Central memory CD4-positive, alpha-beta T cell (primary cell): ENCODE measurements at places on chromosomes 5 and 9.
A peak's percentile ranks its signal among the peaks of the same experiment; 100 is the strongest.

DNA sequence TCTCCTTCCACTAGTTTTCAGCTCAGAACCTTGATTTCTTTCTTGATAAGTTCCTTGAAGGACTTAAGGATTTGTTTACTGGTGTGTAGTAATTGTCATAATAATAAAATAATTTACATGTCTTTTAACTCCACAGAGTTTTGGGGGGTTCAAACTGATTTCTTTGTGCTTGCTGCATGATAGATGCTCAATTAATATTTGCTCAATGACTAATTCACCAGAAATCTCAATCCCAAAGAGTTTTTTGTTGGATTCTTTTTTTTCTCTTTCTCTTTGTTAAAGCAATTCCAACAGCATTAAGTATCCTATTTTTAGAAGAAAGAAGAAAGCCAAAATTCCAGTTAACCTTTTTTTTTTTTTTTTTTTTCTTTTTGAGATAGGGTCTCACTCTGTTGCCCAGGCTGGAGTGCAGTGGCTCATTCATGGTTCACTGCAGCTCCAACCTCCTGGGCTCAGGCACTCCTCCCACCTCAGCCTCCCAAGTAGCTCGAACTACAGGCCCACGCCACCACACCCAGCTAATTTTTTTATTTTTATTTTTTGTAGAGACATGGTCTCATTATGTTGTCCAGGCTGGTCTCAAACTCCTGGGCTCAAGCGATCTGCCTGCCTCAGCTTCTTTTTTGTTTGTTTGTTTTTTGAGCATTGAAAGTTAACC is 10.8 kb downstream of the FAF2 start:
- no peak for DNase-seq

DNA sequence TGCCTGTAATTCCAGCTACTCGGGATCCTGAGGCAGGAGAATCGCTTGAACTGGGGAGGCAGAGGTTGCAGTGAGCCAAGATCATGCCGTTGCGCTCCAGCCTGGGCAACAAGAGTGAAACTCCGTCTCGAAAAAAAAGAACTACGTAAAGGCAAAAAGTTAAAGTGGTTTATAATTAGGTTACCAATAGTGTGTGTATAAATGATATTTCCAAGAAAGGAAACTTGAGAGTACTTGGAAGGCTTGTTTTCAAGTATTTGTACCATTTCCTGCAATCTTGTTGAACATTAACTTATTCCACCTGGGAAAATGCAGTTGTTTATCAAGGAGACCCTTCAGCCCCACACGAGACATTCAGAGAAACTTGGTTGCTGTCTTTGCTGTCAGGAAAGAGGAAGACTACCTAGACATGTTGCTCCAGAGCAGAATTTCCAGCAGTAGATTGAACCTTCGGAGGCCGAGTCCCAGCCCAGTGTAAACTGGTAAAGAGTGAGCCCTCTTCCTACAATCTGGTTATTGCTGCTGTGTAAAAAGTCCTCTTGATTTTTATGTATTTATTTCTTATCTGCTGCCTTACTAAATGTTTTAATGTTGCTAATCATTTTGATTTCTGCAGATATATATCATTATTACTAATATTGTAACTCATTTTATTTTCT is 30.1 kb downstream of the STXBP1 start:
- DNase-seq, result no peak

DNA sequence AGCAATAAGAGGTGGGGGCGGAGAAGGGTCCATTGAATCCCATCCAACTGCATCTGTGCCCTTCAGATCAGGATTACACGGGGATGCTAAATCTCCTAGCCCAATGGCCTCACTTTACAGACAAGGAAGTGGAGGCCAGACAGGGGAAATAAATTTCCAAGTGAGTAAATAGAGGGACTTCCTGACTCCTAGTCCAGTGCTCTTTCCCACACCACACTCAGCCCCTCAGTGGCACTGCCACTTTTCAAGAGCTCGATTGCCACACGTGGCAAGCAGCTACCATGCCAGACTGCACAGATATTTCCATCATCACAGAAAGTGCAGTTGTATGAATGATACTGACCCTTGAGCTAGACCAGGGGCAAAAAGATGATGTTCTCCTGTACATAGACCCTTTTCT is 8.2 kb upstream of the TNIP1 start:
- no peak for DNase-seq

DNA sequence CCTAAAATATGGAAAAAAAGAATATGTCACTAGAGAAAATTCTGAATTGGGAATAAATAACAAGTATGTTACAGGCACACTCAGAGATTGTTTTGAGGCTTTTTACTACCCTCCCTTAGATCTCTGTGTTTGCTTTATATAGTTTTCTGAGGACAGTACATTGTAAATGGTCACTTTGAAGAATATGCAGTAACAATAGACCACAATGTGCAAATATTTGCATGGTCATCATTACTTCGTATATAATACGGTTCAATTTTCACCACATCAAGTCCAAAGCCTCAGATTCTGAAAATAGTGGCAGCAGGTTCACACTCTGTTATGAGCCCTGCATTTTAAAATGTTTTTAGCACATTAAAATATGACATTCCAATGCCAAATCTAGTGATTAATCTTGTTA is 238.6 kb downstream of the ADAMTS6 start:
- no peak for DNase-seq

GRCh38 chr5:120457839-120458507 is 6.1 kb upstream of the PRR16 start:
- peak; percentile 31 for DNase-seq

GRCh38 chr9:14323083-14323971 is 9.4 kb upstream of the NFIB start:
- no peak for DNase-seq

DNA sequence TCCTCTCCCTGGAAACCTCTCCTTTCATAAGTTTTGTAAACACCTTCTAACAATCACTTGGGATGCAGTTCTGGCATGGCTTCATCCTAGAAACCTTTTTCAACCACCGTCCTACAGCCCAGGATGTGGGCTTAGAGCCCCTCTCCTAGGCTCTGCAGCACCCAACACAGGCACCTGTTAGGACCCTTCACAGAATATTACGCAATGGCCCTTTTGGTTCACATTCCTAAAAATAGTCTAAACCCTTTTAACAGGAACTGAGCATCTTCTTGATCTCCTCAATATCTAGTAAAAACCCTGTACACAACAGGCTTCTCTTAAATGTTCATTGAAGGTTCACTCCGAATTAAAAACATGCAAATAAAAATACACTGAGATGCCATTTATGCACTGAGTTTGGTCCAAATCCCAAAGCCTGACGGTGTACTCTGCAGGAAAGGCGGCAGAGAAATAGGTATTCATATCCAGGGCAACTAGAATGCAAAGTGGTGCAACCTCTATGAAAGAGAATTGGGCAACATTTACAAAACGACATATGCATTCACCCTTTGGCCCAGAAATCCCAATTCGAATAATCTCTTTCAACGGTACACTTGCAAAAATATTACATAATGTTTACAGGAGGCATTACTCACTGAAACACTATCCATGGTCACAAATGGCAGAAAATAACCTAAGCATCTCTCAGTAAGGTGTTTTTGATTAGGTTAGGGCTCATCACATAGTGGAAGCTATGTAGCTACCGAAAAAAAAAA is 169.3 kb downstream of the SEMA5A start:
- no peak for DNase-seq

GRCh38 chr9:81083854-81084512 is 605.4 kb downstream of the TLE1 start:
- DNase-seq, result no peak

GRCh38 chr9:111621895-111622480 is 9.1 kb upstream of the DNAJC25 start:
- DNase-seq, result no peak

- no peak for DNase-seq
Observed at GRCh38 chr5:36647046-36647445, 40.6 kb downstream of the SLC1A3 start.

DNA sequence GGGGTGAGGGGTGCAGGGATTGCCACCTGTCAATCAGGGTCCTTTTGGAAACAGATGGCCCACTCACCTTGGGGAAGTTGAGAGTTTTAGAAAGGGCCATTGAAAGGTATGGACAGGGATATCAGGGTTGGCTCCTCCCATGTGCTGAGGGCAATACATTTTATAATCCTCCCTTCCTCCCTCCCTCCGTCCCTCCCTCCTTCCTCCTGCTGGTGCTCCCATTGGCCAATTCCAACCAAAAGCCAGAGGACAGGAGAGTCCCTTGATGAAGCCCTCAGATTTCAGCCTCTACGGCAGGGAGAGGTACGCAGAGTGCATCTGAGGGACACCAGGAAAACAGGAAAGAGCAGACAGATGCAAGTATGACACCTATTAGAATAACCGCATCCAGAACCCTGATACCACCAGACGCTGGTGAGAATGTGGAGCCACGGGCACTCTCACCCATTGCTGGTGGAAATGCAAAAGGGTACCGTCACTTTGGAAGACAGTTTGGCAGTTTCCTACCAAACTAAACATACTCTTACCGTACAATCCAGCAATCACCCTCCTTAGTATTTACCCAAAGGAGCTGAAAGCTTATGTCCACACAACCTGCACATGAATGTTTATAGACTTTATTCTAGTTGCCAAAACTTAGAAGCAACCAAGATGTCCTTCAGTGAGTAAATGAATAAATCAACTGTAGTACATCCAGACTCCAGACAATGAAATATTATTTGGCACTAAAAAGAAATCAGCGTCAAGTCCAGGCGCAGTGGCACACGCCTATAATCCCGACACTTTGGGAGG is 58.2 kb upstream of the OTULINL start:
- DNase-seq, result no peak

DNA sequence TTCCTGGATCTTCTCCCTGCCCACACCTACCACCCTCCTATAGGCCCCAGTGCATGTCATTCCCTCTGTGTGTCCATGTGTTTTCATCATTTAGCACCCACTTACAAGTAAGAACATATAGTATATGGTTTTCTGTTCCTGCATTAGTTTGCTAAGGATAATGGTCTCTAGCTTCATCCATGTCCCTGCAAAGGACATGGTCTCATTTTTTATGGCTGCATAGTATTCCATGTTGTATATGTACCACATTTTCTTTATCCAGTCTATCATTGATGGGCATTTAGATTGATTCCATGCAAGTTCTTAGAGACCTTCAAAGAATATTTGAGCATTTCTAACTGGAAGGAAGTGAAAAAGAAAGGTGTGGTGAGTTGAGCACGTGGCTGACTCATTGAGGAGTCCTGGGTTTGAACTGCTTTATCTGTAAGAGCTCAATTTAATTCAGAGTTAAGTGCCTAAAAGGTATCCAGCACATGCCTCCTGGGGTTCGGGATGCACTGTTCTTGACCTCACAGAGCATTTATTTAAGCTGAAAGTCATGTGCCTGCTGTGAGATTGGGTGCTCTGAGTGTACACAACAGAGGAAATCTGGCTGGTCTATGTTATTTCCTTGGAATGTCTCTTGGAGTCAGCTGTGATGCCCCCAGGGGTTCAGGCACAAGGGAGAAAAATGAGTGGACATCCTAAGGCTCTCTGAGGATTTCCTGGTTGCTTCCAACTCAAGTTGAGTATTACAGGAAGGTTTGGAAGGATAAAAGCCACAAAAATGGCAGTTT is 56.4 kb downstream of the SH3GL2 start:
- DNase-seq, result no peak

DNA sequence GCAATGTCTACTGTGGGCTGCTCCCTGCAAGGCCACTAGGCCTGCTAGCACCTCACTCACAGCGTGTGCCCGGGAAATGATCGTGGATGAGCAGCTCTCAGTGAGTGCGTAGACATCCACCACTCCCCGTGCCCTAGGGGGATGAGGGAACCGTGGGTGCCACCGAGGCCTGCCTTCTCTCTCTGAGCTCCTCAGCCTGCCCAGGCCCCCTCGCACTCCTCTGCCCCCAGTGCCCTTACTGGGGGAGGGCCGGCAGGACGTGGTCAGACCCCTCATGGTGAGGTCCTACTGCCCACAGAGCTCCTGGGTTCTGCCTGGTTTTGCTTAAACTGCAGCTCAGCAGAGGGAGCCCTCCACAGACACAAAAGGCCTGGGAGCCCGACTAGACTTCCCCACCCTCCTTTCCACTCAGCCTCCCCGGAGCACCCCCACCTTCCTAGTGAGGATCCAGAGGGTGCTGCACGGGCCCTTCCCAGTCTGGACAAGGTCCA is 220.0 kb downstream of the CACNA1B start:
- no peak for DNase-seq

GRCh38 chr9:76114144-76114543 is 223.7 kb downstream of the PCSK5 start:
- DNase-seq, result no peak

DNA sequence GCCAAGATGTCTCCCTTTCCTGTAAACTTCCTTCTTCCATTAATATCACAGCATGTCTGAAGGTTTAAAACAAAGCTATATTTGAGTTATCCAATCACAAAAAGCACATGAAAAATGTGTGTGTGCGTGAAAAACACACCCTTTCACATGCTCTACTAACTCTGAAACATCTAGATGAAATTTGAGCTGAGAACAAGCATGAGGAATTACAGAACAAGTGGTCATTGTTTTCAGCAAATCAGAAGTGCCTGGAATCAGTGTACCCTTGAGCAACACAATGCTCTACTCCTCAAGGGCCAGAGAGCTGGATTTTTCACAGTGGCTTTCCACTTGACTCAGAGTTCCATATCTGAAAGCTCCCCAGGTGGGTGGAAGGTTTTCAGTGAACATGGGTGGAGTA is 255.9 kb downstream of the PSAT1 start:
- DNase-seq, result no peak

DNA sequence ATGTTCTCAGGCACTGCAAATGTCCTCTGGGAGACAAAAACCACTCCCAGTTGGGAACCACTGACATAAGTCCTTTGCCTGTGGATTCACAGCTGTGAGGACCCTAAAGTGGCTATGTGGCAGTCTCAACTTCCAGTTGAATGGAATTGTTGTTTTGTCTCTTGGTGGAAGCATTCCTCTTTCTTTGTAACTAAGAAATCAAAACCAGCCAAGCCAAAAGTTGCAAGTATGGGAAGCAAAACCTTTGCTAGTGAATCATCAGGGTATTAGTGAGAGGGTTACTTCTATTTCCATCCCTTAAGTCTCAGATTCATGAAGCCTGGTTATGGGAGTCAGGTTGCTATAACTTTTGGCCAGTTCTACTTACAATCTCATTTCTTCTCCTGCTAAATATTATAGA is 49.8 kb upstream of the RPS23 start:
- DNase-seq, result no peak
